ENCODE measurements at places on chromosomes 1 and 21.

DNA sequence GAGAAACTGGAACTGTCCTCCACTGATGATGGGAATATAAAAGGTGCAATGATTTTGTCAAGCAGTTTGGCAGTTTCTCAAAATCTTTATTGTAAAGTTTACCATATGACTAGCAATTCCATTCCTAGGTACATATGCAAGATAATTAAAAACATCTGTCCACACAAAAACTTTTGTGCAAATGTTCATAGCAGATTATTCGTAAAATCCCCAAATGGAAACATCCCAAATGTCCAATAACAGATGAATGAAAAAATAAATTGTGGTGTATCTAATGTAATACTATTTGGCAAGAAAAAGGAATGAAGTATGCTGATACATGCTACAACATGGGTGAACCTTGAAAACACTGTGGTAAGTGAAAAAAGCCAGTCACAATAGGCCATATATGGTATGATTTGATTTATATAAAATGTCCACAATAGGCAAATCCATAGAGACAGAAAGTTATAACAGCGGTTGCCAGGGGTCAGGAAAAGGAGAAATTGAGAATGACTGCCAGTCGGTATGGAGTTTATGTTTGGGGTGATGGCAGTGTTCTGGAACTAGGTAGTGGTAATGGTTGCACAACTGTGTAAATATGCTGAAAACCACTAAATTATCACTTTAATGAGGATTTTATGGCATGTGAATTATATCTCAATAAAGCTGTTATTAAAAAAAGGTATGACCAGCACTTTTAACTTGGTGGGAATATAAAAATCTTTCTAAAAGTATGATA, 81.7 kb upstream of the BEND5 start:
- DNase-seq = no peak

DNA sequence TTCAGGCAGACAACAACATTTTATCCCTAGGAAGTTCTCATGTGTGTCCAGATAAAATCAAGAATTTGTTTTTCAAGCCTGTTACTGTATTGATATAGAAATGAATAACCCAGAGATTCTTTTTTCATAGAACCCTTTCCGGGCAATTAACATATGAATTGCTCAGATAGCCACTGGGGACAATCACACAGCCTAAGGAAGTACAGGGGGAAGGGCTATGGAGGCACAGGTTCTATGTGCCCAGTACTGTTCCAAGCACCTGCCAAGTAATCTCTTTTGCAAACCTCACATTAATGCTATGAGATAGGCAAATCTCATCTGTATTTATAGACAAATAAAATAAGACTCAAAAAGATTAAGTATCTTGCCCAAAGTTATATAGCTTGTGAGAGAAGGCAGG, 84.9 kb downstream of the NTNG1 start:
- DNase-seq = no peak

GRCh38 chr1:154843636-154844296, 26.3 kb downstream of the KCNN3 start:
- no peak for DNase-seq

GRCh38 chr1:25725482-25725881, 74.5 kb upstream of the SELENON start:
- no peak for DNase-seq

DNA sequence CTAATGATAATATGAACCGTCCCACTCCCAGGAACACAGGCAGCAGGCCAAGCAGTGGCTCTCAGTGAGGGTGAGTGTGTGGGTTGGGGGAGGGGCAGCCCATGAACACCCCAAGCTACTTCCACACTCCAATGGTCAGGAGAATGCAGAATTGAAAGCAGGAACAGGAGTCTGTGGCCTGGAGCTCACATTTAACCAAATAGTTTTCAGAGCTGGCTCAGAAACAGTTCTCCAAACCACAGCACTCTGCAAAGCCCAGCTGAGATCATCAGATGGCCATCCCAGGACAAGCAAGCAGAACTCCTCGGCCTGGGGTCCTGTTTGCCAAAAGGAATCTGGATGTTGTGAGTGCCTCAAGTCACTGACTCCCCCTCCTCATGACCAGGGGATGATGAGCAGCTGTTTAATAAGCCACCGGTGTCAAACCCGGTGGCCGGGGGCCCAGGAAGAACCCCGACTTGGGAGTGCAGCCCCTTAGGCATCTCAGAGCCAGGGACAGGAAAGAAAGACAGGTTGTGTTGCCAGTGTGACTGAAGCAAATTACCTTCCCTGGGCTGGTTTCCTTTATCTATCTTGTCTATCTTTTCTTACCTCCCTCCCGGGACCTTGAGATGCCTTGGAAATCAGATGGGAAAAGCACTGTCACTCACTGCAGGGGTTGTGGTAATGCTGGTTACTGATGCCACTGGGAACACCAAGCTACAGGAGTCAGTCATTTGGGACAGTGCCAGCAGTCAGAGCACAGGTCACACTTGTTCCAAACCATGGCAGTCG, 20.4 kb downstream of the DEGS1 start:
- no peak for DNase-seq

DNA sequence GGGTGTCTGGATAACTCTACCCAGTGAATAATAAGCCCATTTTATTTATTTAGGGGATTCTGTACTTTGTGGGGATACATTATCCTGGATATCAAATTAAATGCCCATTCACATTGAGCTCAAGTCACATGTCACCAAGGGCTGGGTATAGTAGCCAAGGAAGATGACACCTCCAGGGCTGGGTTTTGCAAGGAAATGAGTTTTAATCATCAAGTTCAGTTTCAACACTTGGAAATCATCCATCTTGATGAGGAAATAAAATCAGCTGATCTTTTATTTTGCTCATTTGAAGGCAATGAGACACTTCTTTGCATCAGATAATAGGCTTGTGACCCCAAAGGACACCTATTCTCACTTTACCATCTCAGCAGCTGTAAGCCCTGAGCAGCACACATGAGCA, 80.0 kb upstream of the TNR start:
- DNase-seq = no peak

DNA sequence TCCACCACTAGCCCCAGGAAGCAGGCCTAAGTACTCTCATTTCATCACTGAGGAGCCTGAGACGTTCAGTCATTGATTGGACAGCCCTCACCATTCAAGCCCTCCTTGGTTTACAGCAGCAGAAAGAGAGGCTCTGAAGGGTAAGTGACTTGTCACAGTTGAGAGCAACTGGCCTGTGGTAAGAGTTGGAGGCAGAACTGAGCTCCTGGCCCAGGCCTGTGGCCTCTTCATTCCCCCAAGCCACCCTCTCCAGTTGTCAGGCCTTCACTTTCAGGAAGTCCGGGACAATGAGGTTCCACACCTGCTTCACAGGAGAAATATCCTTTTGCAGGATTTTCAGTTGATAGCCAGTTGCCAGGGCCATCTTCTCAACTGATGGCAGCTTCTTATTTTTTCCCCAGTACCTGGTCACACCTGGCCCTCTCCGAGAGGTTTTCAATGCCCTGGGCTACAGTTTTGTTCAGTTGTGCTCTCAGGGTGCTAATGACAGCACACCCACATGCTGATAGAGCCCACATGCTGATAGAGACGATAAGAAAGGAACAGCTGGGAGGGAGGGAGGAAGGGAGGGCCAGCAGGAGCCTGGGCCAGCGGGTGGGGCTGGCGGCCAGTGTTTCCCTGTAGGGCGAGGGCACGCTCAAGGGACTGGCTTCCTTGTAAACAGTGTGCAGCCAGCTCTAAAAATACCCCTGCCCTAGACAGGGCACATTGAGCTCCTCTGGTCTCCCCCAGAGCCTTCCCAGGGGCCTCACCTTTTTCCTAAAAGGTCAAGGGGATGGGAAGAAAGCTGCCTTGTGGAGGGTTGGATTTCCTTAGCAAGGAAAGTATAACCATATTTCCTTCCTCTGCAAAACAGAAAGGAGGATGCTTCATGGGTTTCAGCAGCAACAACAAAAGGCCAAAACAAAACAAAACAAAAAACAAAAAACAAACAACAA, 112.7 kb upstream of the JUN start:
- no peak for DNase-seq

DNA sequence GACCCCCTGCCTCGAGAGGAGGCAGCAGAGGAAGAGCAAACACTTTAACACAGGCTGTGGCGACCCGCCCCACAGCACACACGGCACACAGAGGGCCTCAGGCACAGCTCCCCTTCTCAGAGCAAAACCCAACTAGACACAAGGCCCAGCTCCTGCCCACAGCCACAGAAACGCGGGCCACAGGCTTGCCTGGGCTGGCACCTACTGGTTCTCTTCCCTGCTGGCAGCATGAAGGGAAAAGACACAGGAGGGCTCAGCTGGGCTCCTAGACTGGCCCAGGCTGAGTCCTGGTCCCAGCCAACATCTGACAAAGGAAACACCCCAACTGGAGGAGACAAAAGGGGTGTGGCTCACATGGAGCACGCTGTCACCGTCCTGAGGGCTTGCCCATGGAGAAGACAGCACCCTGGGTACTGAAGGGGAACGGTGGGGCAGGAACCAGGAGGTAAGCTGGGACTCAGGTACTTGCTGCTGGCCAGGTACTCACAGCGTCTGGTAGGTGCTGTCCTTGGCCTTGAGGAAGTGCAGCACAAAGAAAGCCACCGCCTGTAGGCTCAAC, 3.5 kb downstream of the CD164L2 start:
- no peak for DNase-seq

DNA sequence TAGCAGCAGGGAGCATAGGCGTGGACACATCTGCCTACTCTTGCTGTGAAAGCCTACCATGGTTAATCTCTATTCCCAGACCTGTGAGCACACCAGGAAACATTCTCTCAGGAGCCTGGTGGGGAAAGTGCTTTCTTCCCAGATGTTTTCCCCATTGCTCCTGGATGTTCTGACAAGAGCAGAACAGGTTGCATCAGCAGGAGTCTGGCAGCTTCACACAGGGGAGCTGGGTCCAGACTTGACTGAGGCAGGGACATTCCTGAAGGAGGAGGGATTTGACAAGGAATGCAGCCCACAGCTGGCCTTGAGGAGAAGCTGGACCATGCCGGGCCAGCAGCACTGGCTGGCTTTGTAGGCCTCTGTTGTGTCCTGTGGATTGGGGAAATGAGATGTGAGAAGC, 21.0 kb upstream of the ARTN start:
- DNase-seq = no peak

GRCh38 chr1:107277022-107277421, 136.2 kb downstream of the NTNG1 start:
- no peak for DNase-seq

GRCh38 chr1:157310401-157310800, 172.2 kb upstream of the ETV3 start:
- DNase-seq = no peak

- no peak for DNase-seq
Observed at GRCh38 chr1:241596633-241597032, 43.5 kb downstream of the CHML start.

All from activated T-cell treated with anti-CD3 and anti-CD28 coated beads, Interleukin-2, amount 50 U/mL, for 48 hours (primary cell).